GM10248 (cell line): ENCODE measurements at places on chromosomes 1 and 21.

GRCh38 chr1:230556453-230556852 is 85.8 kb upstream of the COG2 start:
- no peak for DNase-seq

DNA sequence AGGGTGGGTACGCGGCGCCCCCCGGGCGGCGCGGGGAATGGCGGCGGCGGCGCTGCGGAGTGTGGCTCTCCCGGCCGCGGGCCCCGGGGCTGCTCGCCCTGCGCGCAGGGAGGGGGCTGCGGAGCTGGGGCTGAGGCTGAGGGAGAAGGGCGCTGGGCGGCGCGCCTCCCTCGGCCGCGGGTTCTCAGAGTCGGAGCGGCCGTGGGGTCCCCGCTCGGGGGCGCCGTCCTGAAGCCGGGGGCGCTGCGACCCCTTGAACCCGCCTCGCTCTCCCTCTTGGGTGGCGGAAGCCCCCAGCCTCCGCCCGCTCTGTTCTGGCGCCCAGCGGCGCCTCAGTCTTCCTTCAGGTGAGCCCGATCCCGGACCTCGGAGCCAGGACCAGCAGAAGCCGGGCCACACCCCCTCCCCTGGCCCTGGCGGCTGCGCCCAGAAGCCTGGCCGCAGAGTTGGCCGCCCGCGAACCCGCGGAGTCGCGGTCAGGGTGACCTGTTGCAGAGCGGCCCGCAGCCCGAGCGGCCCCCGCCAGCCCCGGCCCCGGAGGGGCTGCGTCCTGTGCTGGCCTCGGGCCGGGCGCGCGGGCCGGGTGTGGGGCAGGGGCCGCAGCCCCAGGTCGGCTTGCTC is 532 bp downstream of the RALGPS2 start:
- DNase-seq = peak; percentile 31

- DNase-seq = peak; percentile 75
Measured at GRCh38 chr1:31939484-31940329, 1.5 kb upstream of the PTP4A2 start.

- DNase-seq = no peak
Measured at GRCh38 chr1:154772606-154773506, 97.2 kb downstream of the KCNN3 start.

GRCh38 chr1:189405419-189405818 is 1072.2 kb downstream of the BRINP3 start:
- no peak for DNase-seq
